ENCODE measurements at places on chromosomes 3 and 15. TPM values are rescaled to one million over a fixed set of nuclear protein-coding genes. Genes with fewer than 3 reads are reported as not detected.

GRCh38 chr3:127761441-127761801 is 60.9 kb downstream of the MGLL start:
- no peak for DNase-seq

DNA sequence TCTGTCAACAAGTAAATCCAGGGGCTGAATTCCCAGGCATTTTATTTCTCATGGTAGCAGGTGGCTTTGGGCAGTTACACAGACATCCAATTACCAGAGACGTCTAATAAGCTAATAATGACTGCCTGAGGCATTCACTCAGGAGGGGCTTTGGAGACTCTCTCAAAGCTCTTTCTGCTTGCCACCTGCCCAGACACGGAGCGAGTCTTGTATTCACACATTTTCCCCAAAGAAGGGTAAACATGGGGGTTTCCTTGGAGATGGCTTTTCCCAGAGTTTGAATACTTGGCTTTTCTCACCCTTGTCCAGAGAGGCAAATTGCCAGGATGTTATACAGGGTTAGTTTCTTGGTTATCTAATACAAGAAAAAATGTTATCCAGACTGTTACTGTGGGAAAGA is 132.6 kb downstream of the DIPK2A start:
- DNase-seq: no peak

DNA sequence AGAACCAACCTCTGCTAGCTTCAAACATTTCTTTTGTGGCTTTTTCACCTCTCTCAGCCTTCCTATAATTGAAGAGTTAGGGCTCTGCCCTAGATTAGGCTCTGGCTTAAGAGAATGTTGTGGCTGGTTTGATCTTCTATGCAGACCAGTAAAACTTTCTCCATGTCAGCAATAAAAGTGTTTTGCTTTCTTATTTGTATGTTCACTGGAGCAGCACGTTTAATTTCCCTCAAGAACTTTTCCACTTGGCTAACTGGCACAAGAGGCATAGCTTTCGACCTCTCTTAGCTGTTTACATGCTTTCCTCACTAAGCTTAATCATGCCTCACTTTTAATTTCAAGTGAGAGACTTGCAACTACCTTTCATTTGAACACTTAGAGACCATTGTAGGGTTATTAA is 964.7 kb downstream of the ROBO2 start:
- no peak for DNase-seq

GRCh38 chr3:169147238-169148008 is 516.1 kb downstream of the MECOM start:
- peak; percentile 65 for DNase-seq

DNA sequence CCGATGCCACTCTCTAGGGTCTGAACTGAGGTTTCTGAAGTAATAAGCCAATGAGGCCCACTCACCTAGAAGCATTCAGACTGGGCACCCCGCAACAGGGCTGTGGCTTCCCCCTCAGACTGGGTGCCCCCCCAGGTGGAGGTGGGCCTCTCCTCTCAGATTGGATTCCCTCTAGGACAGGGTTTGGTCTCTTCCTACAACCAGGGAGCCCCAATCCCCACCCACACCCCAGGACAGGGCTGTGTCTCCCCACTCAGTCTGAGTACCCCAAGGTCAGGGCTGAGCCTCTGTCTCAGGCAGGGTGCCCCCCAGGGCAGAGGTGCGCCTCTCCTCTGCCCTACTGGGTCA is 27.7 kb downstream of the PTH1R start:
- no peak for DNase-seq

DNA sequence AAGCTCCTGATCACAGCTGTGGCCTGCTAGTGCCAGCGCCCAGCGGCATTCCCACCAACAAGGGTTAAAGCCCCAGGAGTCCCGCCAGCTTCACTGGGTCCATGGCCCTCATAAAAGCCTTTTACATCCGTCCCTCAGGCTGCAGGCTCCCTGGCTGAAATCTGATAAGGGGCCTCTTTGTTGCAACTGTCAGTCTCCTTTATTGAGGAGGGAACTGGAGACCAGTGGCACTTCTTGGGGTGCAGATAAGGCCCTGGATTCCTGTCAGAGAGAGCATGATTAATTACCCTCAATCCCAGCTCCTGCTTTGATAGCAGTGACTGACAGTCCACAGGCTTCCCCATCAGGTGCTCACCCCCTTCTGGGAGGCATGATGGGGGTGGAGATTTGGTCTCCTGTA is 30.9 kb upstream of the CLK3 start:
- DNase-seq: no peak

DNA sequence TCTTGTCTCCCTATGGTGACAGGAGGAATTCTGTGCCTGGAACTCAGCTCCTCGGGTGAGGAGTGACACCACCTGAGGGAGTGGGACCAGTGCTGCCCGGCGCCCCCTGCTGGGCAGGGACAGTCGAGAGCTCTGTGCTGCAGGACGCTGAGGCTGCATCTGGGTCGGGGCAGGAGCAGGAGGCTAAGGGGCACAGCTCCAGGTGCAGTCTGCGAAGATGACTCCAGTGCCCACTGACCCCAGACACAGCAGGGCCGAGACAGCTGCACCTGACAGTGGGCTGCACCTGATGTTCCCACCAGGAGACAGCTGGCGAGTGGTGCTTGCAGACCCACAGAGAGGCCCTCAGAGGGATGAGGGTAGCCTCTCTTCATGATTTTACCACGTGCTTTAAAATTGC is 152.9 kb downstream of the ATP10A start:
- peak; percentile 24 for DNase-seq

DNA sequence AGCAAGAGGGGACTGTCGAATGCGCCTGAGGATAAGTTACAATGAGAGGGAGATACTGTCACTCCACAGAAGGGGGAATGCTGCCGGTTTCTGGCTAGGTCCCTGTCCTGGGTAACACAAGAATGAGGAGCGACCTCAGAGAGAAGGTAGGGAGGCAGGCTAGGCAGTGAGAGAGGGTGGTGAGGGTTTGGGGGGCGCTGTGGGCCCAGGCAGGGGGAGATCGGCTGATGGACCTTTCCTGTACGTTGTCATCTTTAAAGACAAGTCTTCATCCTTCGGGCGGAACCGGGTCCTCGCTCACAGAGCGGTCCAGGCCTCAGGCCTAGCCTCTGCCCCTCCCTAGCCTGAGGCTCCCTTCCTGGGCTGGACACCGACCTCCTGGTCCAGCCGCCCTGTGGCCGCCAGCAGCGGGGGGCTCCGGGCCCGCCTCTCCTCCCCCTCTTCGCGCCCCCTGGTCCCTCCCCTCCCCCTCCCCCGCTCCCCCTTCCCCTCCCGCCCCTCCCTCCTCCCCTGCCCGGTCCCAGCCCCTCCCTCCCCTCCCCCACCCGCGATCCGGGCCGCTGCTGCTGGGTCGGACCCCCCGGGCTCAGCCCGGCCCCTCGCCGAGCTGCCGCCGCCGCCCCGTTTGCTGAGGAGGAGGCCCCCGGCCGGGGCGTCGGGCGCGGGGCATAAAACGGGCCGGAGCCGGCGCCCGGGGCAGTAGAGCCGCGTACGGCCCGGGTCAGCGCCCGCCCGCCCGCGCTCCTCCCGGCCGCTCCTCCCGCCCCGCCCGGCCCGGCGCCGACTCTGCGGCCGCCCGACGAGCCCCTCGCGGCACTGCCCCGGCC is at the start of gene CHRD:
CHRD (plus strand) TSS at position 697 of the 827 bp plus-strand sequence. CDS start 265 bp downstream, outside the sequence.
- no peak for DNase-seq

Gene CSTA
- 1.7 TPM for total RNA-seq

Gene AP4E1
- total RNA-seq: 15.1 TPM
